ENCODE measurements at places on chromosomes 3 and 15. TPM values are rescaled to one million over a fixed set of nuclear protein-coding genes. Genes with fewer than 3 reads are reported as not detected.

GRCh38 chr3:51642462-51642861 is 28.6 kb upstream of the TEX264 start:
- no peak for DNase-seq

DNA sequence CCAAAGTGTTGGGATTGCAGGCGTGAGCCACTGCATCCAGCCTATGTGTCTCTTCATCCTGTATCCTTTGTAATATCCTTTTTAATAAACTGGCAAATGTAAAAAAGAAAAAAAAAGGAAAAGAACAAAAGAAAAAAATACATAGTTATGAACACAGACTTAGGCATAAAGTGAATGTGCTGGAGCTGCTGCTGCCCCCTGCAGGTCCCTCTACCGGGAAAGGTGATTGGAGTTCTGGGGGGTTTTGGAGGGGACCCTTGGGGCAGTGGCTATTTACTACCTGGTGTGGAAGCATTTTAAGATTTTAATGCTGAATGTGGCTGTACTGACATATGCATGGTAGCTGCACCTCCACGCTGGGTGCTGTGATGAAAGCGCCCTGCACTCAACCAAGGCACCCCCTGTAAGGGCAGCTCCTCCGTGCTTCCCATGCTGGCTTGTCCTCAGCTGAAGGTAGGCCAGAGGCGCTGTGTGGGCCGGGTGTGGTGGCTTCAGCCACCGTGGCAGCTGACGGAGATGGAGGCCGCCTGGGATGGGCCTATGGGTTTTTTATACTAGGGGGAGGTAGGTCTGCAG is 49.9 kb downstream of the RPLP1 start:
- DNase-seq: no peak

- DNase-seq: no peak
Observed at GRCh38 chr3:69972672-69973071, 26.9 kb upstream of the SAMMSON start.

GRCh38 chr15:63195569-63196015 is 6.2 kb downstream of the RAB8B start:
- DNase-seq: peak; percentile 69

GRCh38 chr3:154427685-154428285 is 2.2 kb downstream of the GPR149 start:
- DNase-seq: no peak

DNA sequence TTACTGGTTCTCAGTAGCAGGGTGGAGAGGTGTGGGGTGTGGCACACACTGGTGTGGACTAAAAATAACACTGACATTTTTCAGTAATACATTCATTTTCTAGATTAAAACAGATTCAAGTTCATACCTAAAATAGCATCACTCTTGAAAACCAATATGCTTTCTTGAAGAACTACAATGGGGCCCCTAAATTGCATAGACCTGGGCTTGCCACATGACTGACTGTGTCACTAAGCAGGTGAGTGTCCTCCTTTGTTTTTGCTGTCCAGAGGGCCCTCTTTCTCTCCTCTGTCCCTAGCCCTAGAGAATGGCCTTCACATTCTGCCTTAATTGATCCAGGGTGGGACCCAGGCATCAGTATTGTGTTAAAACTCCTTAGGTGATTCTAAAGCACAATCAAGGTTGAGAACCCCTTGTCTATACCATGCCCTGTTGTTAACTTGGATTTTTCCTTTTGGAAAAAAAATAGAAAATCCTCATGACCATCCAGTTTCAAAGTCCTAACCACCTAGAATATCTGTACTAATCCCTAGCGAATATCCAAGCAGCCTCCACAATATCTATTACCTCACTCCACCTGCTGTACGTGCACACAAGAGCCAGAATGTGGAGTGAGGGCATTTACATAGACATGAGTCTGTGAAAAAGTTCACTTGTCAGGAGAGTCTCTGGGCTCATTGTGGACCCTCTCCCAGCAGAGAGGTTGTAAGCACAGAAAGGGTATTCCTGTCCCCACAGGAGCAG is 18.7 kb upstream of the TMEM41A start:
- DNase-seq: no peak

DNA sequence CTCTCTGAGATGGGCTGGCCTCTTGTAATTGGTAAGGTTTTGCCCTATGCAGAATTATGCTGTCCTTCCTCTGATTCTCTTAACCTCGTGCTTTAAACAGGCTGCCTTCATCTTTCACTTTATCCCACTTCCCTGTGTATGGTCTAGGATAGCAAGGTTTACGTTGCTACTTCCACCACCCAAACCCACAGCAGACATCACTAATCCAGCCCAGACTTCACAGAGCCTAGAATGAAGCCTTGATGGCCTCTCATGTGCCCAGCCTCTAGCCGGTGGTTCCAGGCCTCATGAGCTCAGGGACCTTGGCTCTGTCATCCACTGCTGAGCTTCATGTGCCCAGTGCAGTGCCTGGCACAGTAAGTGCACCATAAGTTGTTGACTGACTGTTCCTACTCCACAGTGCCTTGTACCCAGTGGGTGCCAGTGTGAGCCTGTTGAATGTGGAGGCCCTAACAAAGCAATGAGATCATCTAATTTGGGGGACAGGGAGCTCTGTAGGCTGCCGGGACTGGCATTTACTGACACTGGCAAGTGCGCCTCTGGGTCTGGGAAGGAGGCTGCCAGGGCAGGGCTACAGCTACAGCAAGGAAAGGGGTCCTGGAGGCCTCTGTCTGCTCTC is 12.5 kb downstream of the SLC6A6 start:
- DNase-seq: no peak

- no peak for DNase-seq
Observed at GRCh38 chr3:66402596-66403290, 98.1 kb downstream of the LRIG1 start.

Gene ARID3B
- total RNA-seq: 1.6 TPM

Gene ATP11B
- total RNA-seq: 43.0 TPM

Gene SPATA12
- 0.10 TPM for total RNA-seq

Gene ZNF385D
- 4.4 TPM for total RNA-seq

Gene ARHGEF26
- total RNA-seq: 14.1 TPM

Gene ANKRD63
- not detected for total RNA-seq

Gene NEIL1
- total RNA-seq: 66.1 TPM
